Endothelial cell (in vitro differentiated cells): ENCODE measurements at places on chromosomes 2 and 18. TPM values are rescaled to one million over a fixed set of nuclear protein-coding genes. Genes with fewer than 3 reads are reported as not detected.

DNA sequence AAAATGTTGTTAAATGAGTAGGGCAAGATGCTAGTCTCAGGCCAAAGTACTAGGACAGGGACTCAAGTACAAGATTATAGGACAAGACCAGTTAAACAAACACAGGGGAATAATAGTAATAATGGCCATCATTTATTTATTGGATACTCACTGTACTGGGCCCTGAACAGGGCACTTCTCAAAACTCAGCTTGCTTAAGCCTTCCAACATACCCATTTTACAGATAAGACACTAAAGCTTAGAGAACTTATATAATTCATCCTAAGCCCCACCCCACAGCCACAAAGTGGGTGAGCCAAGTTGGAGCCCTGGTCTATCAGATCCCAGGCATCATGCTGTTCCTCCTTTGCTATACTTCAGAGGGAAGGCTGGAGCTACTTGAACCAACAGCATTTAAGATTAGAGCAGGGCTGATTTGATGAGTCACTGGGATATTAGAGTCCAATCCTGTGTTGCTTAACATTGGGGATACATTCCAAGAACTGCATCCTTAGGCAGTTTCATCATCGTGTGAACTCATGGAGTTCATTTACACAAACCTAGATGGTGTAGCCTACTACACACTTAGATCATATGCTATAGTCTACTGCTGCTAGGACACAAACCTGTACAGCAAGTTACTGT lies 153.6 kb downstream of the MTCL1 start:
- no peak for DNase-seq

SLC9A4 gene
- 0.08 TPM for total RNA-seq

C2orf81 gene
- total RNA-seq: 5.0 TPM

- DNase-seq: no peak
Measured at GRCh38 chr2:37325625-37326071, 1.0 kb upstream of the PRKD3 start.

DNA sequence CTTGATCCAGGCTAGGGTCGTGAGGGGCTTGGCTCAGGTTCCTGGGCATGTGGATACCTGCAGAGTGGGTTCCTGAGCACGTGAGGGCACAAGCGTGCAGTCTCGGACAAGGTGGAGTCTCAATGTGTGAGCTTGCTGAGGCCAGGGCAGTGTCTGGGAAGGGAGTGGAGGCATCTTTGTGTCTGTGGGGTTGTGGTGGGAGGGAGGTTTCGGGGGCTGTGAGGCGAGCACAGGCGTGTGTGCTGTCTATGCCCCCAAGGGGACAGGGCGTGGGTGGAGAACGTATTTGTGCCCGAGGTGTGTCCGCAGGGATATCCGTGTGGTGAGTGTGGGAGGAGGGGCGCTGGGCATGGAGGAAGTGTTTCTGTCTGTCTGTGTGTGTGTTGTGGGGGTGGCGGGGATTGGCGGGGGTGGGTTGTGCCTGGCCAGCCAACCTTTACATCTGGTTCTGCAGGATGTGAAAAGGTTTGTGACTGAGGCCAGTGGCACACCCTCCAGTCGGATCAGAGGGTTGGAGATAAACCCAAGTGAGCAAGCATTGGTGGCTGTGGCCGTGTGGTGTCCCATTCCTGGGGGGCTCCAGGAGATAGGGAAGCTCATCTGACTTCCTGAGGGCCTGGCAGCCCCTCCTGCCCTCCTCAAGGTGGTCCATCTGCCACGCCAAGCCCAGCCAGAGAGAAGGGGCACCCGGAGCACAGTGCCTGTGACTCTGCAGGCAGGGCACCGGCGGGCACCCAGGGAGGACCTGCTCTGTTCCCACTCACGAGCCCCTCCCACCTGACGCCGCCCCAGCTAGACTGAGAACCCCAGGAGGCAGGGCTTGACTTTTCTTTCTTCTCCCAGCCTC lies 57.1 kb downstream of the ZFP36L2 start:
- no peak for DNase-seq

OST4 gene
- total RNA-seq: 379 TPM

DNA sequence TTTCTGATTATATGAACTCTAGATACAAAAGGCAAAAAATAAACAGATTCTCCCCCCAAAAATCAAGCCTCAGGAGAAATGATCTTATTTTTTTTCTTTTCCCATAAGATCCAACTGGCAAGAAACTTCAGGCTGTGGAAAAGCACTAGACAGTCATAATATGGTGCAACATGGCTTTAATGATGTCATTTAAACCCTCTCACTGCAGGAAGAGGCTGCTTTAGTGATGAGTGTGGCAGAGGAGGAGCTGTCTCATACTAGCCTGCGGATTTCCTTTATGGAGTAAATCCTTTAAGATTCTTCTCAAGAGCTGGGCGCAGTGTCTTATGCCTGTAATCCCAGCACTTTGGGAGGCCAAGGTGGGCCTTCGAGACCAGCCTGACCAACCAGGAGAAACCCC lies 83.3 kb upstream of the CD28 start:
- no peak for DNase-seq

- no peak for DNase-seq
Measured at GRCh38 chr2:96789245-96789617, 26.8 kb upstream of the CNNM3 start.

- DNase-seq: no peak
Measured at GRCh38 chr2:230505162-230505561, 89.2 kb downstream of the SP100 start.

DNA sequence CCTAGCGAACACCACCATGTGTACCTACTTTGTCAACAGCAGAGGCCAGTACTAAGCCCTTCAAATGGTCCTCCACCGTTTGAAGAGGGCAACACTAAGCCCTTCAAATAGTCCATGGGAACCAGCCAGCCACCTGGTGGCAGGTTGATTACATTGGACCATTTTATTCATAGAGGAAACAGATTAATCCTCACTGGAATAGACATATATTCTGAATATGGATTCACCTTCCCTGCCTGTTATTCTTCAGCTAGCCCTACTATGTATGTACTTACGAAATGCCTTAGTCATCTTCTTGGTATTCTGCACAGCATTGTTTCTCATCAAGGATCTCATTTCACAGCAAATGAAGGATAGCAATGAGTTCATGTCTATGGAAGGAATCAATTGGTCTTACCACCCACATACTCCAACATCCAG lies 10.0 kb upstream of the ZNF396 start:
- DNase-seq: no peak

GRCh38 chr2:237487496-237487895 lies 445 bp downstream of the MLPH start:
- no peak for DNase-seq

GRCh38 chr18:76233876-76234675 lies 261.0 kb downstream of the ZNF516 start:
- DNase-seq: no peak

CHRND gene
- total RNA-seq: not detected

RTP5 gene
- not detected for total RNA-seq

DNA sequence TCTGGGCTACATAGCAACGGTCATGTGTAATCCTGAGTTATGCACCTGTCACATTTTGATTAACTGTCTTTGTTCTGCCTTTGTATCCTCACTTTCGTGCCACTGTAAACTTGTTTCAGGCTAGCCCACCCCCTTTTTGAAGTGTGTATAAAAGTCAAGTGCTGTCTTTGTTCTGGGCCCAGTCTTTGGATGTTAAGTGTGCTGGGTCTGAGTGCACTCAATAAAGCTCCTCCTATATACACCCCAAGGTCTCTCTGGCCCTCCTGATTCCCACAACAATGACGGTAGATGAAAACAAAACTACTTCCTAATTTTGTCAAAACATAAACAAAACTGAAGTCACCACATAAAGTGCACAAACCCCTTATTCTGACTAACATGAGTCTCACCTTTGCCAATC lies 633.4 kb downstream of the DSC3 start:
- DNase-seq: no peak

DNA sequence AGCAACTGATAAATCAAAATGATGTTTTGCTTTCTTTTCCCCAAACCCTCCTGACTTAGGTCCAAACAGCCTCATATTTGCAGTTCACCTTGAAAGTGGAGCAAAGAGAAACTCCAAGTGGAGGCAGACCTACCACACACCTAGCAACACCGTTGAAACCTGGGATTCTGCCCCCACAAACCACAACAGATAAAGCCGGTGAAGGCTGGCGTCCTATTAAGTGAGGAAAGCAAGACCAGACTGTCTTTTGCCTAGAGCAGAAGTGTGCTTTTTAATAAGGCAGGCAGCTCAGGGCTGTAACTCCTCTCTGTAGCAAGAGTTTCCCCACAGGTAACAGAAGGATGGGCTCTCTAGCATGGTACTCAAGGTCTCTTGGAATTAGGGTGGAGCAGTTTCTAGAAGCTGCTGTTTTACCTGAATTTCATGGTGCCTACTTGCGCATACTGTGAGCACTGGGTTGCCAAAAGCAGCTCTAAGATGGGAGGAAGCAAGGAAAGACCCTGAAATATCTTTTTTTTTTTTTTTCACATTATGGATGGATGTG lies 336.9 kb downstream of the BCL11A start:
- no peak for DNase-seq

GRCh38 chr2:118568700-118569099 lies 278.7 kb downstream of the EN1 start:
- DNase-seq: no peak

DNA sequence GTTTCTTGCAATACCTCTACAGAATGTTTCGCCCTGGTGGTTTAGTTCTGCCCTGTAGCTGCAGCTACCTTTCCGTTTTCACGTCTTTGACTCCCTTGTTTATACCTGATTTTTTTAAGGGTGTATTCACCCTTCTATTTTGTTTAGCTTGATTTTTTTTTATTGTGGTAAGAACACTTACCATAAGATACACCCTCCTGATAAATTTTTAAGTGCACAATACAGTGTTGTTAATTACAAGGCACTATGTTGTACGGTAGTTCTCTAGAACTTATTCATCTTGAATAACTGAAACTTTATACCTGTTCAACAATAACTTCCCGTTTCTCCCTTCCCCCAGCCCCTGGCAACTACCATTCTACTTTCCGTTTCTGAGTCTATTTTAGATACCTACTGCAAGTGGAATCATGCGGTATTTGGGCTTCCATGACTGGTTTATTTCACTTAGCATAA lies 48.9 kb upstream of the NABP1 start:
- no peak for DNase-seq

DNA sequence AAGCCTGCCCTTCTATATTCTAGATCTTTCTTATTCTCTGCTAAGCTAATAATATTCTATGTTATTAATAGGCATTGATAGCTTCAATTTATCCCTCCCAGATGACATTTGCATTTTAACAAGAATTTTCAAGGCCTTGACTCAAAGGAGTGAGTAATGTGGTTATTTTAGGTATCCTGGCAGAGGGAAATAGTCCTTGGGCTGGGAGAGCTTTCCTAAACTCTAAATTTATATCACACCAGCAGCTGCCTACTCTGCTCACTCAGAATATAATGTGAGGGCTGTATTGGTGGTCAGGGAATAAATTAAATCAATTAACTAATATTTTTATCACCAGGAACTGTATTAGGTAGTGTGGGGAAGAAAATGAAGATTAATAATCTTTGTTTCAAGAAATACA lies 74.8 kb upstream of the ADAM23 start:
- DNase-seq: no peak

HOXD8 gene
- 9.3 TPM for total RNA-seq

- no peak for DNase-seq
Measured at GRCh38 chr2:28601616-28602015, 105.8 kb downstream of the PLB1 start.

SGPP2 gene
- not detected for total RNA-seq

GRCh38 chr2:215920244-215921100 lies 92.9 kb downstream of the MREG start:
- peak; percentile 67 for DNase-seq

- DNase-seq: no peak
Measured at GRCh38 chr18:35303610-35304009, 13.6 kb upstream of the ZSCAN30 start.

DNA sequence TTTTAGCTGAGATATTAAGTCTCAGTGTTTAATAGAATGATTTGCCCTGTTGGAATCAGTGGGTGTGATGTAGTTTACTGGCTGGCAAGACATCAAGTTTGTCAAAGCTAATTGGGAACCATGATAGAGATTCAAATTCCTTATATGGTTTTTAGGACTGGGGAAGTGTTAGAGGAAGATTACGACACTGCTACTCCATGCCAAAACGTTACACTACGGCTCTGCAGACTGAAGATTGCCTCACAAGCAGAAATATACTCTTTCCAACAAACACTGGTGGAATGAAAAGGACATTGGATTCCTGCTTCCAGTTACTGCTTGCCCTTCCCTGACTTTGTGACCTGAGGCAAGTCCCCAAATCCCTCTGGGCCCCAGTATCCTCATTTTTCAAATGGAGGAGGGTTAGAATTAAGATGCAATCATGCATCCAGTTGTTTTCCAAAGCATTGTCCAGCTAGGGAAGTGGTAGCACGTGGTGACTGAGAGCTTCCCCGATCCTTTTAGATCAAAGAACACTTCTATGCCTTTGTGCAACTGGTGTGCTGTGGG lies 147.6 kb downstream of the CDC42EP3 start:
- DNase-seq: no peak
